ENCODE measurements at places on chromosomes 1 and 21.

- no peak for DNase-seq
Observed at GRCh38 chr1:47481936-47482335, 44.1 kb downstream of the FOXD2 start.

DNA sequence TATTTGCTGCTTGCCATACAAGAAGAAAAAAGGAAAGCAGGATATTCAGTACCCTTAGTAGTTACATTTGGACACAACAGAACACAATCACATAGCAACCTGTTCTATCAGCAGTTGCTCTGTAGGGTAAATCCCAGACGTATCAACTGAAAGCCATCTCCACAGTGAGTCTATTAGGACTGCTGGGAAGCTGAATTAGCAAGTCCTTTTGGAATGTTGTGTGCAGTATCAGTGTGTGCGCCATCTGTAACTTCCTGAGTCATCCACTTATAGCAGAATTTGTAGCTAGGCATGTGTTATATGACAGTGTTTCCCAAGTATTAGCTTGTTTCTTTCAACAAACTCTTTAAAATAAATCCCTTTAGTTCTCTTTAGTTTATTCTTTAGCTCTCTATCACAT, 21.3 kb downstream of the CCDC30 start:
- DNase-seq = peak; percentile 6

- DNase-seq = no peak
Observed at GRCh38 chr1:57345916-57346315, 77.9 kb downstream of the DAB1 start.

DNA sequence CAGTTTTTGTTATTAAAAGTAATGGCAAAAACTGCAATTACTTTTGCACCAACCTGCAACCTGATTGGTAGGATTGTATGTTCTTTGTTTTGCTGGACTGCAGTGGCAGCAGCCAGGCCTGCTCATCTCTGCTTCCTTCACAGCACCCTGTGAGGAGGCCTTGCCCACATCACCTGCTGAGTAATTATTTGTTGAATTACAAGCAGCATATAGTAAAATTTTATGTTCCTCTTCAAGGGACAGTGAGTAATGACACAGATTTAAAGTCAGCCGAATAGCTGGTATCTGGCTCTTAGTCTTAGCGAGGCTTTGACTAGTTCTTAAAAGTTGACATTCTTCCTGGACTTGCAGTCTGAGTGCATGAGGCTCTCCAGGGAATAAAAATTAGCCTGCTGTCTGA, 435.1 kb downstream of the PRDM2 start:
- DNase-seq = no peak

GRCh38 chr1:82778612-82779011, 977.9 kb downstream of the ADGRL2 start:
- DNase-seq = peak; percentile 30

DNA sequence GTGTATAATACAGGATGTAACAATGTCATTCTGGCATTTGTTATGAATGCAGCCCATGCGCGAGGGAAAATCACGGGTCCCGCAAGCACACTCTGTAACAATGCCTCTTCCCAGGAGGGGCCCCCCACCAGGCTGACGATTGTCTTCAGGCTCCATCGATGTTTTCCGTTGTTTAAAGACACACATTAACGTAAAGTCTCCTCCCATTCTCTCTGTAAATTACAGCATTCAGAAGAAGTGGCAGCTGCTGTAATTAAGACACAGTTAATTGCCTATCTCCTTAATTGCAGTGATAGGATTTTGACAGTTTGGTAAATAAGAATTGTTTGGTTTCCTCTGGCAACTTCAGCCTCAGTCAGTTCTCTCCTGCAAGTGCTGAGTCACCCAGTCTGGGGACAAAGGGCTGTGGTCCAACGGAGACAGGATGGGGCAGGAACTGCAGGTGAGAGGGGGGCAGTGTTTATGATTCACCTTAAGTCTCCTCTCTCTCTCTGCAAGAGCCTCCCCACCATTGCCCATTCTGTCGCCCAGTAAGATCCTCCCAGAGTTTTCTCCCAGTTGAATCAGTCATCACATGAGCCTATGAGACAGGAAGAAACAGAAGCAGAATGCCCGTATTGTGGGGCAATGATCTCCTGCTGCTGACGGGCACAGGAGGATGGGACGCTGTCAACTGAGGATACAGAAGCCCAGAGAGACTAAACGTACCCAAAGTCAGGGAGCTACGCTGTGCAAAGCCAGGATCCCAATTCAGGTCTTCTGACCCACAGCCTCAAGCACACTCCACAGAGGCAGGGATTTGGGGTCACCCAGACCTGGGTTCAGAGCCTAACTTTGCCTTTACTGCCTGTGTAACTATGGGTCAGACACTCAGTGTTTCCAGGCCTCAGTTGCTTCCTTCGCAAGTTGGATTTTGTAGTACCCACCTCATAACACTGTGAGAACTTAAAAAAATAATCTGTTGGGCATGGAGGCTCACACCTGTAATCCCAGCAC, 110.0 kb downstream of the ADSS2 start:
- peak; percentile 96 for DNase-seq

DNA sequence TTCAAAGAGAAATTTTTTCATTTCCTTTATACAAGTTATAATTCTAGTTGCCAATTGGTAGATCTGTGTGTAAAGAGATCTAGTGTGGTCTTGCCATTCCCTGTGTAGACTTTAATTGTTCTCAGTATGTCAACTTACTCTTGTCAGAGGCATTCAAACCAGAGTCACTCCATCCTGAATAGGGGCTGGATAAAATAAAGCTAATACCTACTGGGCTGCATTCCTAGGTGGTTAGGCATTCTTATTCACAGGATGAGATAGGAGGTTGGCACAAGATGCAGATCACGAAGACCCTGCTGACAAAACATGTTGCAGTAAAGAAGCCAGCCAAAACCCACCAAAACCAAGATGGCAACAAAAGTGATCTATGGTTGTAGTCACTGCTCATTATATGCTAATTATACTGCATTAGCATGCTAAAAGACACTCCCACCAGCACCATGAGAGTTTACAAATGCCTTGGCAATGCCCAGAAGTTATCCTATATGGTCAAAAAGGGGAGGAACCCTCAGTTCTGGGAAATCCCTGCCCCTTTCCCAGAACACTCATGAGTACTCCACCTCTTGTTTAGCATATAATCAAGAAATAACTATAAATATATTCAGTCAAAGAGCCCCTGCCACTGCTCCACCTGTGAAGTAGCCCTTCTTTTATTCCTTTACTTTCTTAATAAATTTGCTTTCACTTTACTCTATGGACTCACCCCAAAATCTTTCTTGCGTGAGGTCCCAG, 74.0 kb upstream of the ADAMTS5 start:
- no peak for DNase-seq
